Chondrocyte (in vitro differentiated cells): ENCODE measurements at places on chromosomes 6 and 20.

GRCh38 chr20:35238170-35238569, 11.7 kb downstream of the MMP24 start:
- DNase-seq: no peak

- DNase-seq: no peak
Observed at GRCh38 chr6:85412911-85413430, 36.9 kb upstream of the NT5E start.

- no peak for DNase-seq
Observed at GRCh38 chr20:53806683-53807401, 213.2 kb upstream of the ZNF217 start.

- no peak for DNase-seq
Observed at GRCh38 chr20:62181808-62182207, 1.0 kb upstream of the MTG2 start.

- DNase-seq: no peak
Observed at GRCh38 chr6:45786355-45786781, 229.3 kb downstream of the CLIC5 start.

- no peak for DNase-seq
Observed at GRCh38 chr6:90365002-90365401, 68.4 kb upstream of the BACH2 start.

DNA sequence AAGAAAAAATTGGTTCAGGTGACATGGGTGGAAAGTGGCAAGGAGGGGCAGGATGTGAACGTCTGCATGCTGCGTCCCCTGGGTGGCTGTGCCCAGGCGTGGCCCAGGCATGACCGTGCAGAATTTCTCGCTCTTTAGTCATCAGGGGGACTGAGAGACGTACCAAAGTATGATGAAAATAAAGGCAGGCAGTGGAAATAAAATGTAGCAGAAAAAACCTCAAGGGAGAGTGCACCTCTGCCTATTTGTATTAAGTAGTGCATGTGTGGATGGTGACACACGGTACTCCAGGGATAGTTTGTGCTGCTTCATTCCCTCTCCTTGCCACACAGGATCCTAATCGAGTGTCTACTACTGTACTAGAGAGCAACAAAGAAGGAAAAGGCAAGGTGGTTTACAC, 81.1 kb downstream of the ATP9A start:
- DNase-seq: no peak

DNA sequence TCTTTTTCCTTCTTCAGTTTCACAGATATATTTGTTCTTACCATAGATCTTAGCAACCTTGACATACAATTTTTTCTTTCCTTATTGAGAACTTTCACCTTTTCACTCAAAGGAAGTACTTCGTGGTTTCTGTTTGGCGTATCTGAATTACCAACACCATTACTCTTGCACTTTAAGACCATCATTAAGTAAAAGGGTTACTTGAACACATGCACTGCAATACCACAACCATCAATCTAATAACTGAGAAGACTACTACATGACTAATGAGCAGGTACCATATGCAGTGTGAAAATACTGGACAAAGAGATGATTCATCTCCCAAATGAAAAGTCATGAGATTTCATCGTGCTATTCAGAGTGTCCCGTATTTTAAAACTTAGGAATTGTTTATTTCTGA, 21.7 kb upstream of the SENP6 start:
- DNase-seq: no peak

DNA sequence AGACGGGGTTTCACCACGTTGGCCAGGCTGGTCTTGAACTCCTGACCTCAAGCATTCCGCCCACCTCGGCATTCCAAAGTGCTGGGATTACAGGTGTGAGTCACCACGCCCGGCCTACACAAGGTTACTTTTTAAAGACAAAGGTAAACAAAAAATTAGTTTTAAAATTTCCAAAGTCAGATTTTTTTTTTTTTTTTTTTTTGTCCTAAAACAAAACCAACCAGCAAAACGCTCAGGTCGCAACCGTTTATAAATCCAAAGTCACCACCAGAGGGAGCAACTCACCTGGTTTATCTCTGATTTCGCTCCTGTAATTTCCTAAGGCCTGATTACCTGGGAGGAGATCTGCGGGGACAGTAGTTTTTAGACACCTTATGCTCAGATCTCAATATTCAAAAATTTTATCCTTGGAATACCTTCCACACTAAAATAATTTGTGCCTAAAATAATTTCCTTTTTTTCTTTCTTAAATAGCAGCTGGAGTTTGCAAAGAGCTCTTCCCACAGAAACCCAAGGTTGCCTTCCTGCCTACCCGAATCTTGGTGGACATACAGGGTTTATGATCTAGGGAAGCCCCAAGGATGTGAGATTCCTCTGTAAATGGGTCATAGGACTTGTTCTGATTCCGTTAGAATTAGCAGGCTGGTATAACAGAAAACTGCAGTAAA, 19.8 kb upstream of the TREM1 start:
- DNase-seq: no peak

- DNase-seq: no peak
Observed at GRCh38 chr6:51339728-51340127, 521.1 kb downstream of the TFAP2B start.

DNA sequence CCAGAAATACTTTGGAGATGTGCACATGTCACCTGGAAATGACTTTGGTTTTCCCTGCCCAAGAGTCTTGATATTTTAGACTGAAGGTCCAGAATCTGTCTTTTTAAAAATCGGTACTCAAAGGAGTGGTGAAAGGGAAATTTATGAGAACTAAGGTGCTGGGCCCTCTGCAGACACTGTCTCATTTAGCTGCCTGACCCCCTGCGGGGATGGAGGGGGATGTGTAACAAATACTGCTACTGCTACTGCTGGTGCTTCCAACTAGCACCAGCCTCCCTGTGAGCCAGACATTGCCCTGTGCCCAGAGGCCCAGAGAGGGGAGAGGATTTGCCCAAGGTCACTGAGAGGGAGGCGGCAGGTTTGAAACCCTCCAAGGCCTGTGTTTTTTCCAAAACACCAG, 7.0 kb downstream of the SCRT2 start:
- no peak for DNase-seq

GRCh38 chr6:113344969-113345368, 512.2 kb upstream of the MARCKS start:
- no peak for DNase-seq

- no peak for DNase-seq
Observed at GRCh38 chr20:53576195-53576580, 17.5 kb downstream of the ZNF217 start.
